Left lung (tissue), 14 donors: ENCODE measurements at places on chromosomes 13 and 19.
A peak's percentile ranks its signal among the peaks of the same experiment; 100 is the strongest.

- no peak for DNase-seq
Observed at GRCh38 chr19:29872224-29872731, 60.5 kb downstream of the CCNE1 start.

DNA sequence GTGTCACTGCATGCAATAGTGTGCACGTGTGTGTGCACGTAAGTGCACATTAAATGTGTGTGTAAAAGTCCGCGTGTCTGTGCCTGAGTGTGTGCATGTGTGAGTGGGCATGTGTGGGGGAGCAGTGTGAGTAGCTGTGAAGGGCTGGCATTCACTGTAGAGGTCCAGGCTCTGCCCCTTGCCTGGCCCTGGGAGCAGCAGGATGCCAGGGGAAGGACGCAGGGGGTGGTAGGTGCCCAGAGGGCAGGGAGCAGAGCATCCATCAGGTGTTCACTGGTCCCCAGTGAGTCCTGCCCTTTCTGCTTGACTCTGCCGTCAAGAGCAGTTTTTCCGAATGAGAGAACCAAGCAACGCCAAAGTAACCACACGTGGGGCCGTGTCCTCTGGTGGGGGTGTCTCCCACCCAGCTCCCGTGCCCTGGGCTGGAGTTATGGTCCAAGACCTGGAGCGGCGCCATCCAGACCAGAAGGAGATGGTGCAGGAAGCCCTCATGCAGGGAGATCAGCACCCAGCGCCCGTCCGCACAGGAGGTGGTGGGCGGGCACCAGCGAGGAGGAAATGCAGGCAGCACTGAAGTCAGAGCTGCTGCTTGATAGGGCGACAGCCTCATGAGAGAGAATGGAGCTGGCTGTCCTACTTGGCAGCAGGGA is 68.5 kb downstream of the TEX29 start:
- no peak for DNase-seq

DNA sequence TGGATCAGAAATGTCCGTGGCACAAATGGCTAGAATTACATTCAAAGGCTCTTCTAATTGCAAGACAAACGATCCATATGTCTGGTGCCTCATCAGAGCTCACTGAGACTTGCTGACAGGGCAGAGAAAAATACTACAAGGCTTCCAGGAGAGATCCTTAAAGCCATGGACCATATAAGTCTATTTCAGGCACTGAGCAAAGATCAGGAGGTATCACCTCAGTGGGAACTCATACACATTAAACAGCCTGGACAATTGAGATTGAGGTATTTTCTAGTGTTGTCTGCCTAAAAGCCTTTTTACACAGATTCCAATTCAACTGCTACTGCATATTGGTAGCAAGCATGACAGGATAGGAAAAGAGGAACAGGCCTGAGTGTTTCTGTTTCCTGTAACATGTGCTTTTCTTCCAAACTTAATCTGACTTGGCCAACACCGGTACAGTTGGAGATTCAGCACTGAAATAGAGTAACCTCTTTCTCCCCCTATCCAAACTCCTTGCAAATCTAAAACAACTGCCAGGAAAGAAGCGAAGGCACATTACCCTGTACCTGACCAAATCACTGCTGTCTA is 65.9 kb downstream of the SERP2 start:
- DNase-seq = no peak

- no peak for DNase-seq
Observed at GRCh38 chr13:99970651-99971575, 654 bp downstream of the ZIC5 start.

- no peak for DNase-seq
Observed at GRCh38 chr13:92804346-92804745, 422.3 kb upstream of the GPC6 start.

GRCh38 chr13:27658546-27658945 is 36.9 kb downstream of the POLR1D start:
- peak; percentile 16 for DNase-seq

GRCh38 chr13:73225990-73226389 is 167.2 kb downstream of the KLF5 start:
- no peak for DNase-seq

- peak; percentile 70 for DNase-seq
Observed at GRCh38 chr19:18865973-18866799, 29.8 kb downstream of the CERS1 start.

- peak; percentile 51 for DNase-seq
Observed at GRCh38 chr13:32530841-32531253, 7.7 kb downstream of the N4BP2L2 start.

DNA sequence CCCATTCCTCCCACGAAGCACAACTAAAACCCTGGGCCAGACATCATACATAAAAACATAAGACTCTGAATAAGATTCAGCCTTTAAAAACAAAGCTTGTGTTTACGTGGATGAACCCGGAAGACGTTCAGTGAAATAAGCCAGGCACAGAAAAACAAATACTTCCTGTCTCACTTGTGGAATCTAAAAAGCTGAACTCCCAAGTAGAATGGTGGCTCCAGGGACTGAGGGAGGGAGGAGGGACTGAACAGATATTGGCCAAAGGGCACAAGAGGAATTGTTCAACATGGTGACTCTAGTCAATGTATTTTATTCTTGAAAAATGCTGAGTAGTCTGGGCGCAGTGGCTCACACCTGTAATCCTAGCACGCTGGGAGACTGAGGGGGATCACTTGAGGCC is 35.7 kb upstream of the TPM4 start:
- no peak for DNase-seq

- DNase-seq = no peak
Observed at GRCh38 chr19:19661675-19662251, 1.7 kb downstream of the ATP13A1 start.

GRCh38 chr19:38247126-38247525 is 9.0 kb downstream of the PPP1R14A start:
- DNase-seq = no peak

- DNase-seq = peak; percentile 24
Observed at GRCh38 chr19:47601180-47601904, 7.6 kb upstream of the BICRA start.

DNA sequence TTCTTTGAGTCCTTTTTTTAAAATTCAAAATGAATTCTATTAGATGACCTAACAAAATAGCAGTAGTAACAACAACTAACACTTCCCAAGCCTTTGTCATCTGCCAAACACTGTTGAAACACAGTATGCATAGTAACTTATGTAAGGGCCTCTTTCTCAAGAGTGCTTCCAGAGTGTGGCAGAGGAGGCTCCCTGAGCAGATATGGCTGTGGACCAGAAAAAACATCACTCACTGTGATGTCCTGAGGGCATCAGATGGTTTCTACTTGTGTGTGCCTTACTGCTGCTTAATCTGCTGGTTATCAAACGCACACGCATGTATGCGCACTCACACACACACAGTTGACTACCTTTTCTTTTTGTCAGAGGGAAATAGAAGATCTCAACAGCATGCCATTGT is 110.8 kb downstream of the DLEU7 start:
- DNase-seq = no peak

DNA sequence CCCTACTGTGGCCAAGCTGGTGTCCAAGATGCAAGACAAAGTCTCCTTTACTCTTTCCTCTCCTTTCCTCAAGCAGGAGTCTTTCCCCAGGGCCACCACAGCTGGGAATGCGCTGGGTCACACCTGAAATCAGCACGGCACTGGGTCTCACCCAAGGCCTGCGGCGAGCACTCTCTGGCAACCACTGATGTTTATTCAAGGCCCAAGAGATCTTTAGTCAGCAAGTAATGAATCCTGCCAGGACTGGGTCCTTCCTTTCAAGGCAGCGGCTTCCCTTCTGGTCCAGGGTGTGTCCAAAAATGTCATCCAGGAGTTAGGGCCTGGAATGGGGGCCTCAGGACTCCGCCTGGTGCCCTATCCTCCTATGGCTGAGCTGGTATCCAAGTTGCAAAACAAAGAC is 24.1 kb downstream of the BLOC1S3 start:
- no peak for DNase-seq

- no peak for DNase-seq
Observed at GRCh38 chr19:14339741-14340140, 41.5 kb upstream of the ADGRE5 start.

- DNase-seq = no peak
Observed at GRCh38 chr13:76730220-76730619, 156.0 kb downstream of the KCTD12 start.

- DNase-seq = no peak
Observed at GRCh38 chr13:109870274-109870673, 83.9 kb upstream of the IRS2 start.

GRCh38 chr13:45546410-45546765 is 69.2 kb downstream of the ERICH6B start:
- no peak for DNase-seq

DNA sequence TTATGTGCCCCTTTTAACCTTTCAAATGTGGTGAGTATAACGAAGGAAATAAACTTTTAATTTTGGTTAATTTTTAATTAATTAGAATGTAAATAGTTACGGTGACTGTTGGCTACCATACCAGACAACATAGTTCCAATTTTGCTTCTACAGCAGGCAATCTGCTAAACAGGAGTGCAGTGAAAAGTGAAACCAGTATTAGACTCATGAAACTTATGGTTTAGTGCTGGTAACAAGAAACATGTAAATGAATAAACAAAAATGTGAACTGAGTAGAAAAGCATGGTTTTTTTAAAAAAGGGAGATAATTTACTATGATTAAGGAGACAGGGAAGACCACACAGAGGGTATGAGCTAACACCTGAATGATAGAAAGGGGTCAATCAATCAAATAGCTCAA is 478.4 kb downstream of the PCDH9 start:
- no peak for DNase-seq

DNA sequence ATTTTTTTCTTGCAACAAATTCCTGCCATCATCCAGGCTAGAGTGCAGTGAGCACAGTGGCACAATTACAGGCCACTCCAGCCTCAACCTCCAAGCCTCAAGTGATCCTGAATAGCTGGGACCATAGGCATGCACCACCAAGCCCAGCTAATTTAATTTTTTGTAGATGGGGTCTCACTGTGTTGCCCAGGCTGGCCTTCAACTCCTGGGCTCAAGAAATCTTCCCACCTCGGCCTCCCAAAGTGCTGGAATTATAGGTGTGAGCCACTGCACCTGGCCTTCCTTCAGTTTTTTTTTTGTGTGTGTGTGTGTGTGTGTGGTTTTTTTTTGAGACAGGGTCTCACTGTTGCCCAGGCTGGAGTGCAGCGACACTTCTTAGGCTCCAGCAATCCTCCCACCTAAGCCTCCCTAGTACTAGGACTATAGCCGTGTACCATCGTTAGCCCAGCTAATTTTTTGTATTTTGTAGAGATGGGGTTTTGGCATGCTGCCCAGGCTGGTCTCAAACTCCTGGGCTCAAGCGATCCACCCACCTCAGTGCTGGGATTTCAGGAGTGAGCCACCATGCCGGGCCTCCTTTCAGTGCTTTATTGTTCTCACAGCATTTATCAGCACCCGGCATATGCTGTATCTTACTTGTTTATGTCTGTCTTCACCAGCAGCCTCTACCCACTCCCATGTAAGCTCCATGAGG is 5.9 kb upstream of the SRRM5 start:
- no peak for DNase-seq

DNA sequence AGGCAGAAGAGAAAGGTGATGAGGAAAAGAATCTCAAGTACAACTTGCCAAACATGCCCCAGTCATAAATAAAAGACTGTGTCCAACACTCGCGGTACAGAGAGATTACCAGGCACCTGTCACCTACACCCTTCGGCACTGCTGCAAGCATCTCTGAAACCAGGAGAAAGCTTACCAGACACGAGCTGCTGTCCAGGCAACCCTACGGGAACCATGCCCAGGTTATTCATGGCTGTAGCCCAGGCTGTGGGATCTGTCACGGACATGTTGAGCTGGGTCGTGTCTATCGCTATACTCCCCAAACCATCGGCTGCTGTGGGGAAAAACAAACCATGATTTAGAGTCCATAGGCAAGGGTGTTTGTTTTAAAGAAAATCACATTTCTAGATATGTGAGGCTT is 375.0 kb downstream of the ENOX1 start:
- DNase-seq = peak; percentile 42

DNA sequence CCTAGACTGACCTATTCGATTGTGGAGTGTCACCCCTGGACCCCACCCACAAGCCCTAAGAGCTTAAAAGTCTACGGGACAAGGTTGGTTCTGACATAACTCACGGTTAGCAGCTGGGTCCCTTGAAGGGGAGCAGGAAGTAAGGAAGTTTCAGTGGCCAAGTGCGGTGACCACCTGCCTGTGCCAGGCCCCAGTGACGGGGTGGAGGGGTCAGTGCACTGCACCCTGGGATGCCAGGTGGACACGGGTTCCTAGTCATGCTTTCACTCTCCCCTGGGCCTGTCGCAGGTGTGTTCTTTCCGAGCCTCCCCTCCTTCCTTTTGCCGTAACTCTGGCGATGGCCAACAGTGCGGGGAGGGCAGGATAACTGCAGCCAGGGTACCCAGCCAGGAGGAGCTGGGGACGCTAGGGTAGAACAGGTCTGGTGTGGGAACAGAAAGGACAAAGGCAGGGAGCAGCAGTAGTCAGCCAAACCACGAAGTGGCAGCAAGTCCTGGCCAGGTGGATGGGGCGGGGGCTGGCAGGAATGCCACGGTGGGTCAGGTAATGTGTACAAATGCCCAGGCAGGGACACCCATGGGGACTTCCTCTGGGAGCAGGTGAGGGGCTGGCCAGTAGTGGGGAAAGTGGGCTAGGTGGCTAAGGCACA is 58.3 kb downstream of the RGCC start:
- no peak for DNase-seq

DNA sequence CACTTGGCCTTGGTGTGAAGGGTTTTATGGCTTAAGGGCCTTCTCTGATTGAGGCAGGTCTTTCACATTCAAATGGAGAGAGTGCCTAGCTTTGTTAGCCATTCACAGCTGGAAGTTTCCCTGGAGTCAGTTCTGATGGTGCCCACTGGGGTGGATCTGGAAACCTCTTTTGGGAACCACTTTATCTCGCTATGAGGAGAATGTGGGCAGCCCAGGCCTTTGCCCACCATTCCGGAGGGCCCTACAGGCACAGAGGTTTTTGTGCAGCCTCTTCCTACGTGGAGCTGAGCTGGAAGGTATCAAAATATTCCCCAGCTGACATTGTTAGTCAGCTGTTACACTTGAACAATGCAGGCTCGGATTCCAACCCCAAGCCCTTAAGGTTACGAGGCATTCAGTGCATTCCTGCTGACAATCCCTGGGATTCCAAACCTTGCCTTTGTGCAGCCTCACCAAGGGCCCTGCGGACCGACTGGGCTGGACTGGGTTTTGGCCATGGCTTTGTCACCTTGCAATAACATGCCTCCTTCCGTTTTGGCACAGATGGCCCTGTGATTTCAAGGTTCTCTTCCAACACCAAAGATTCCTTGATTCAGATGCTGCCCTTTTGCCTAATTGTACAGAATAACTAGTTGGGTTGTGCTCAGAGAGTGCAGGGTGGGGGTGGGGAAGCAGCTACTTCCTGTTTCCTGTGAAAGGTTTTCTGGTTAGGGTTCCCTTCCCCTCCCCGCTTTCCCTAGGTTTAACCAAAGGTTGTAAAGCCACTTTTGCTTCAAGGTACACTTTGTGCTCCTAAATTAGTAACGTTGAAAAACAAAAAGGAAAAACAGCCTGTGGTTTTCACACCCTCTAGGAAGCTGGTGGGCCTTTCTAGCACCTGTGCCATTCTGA is 27.0 kb downstream of the SAE1 start:
- no peak for DNase-seq
